ENCODE measurements at places on chromosomes 5 and 9. TPM values are rescaled to one million over a fixed set of nuclear protein-coding genes. Genes with fewer than 3 reads are reported as not detected.

DOCK2 gene
- total RNA-seq: 7.6 TPM

ADGRD2 gene
- not detected for total RNA-seq

FBP1 gene
- 39.9 TPM for total RNA-seq

EQTN gene
- total RNA-seq: not detected

FOXD4 gene
- total RNA-seq: 0.99 TPM

C9 gene
- total RNA-seq: not detected

GRCh38 chr5:68353605-68354004 lies 138.0 kb downstream of the PIK3R1 start:
- no peak for DNase-seq

DNA sequence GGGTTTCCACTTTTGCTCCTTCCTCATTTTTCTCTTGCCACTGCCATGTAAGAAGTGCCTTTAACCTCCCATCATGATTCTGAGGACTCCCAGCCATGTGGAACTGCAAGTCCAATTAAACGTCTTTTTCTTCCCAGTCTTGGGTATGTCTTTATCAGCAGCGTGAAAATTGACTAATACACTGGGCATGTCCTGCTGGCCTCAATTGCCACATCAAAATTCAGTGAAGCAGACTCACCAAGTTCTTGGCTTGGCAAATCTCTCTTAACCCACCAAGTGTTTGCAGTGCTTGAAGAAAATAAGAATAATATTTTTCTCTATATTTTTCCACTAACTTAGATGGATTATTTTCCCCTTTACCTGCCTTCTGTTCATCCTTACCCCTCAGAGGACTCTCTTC lies 212.0 kb downstream of the BRINP1 start:
- DNase-seq: no peak

DNA sequence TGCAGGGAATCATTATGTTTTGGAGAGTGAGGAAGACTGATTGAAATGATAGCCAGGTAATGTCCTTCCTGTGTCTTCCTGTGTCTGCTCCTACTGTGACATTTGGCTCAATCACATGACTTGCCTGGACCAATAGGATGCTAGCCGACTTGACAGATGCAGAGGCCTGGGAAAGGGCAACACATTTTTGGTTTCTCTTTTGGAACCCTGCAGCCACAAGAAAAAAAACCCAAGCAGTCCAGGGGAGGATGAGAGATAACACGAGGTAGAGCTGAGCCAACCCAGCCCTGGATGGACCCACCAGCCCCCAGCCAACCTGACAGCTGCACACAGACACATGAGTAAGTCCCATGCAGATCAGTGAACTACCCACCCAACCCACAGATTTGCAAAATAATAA lies 256.1 kb upstream of the SMARCA2 start:
- no peak for DNase-seq

DNA sequence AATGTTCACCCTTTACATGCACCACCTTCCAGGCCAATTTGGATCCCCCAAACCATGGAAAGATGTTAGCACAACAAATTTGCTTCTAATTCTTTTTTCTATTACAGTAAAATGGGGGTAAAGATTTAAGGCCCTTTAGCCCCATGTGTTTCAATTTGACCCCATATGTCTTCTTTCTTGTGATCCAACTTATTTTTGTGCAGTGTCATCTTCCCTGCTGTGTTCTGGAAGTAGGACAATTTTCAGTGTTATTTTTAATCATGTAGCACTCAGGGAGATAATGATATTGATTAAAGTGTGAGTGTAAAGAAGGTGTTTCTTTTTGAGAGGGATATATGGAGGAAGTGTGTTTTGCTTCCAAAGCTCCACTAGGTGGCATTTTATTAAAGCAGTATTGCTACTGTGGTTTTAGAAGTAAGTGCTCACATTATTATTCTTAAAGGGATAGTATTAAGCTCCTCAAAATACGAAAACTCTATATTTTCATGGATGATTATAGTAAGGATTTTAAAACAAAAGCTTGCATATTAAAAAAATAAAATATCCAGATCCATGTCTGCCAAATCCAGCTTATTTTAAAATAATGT lies 118.7 kb upstream of the ATP10B start:
- DNase-seq: no peak

GRCh38 chr9:16278326-16278999 lies 592.0 kb downstream of the BNC2 start:
- DNase-seq: no peak

DNA sequence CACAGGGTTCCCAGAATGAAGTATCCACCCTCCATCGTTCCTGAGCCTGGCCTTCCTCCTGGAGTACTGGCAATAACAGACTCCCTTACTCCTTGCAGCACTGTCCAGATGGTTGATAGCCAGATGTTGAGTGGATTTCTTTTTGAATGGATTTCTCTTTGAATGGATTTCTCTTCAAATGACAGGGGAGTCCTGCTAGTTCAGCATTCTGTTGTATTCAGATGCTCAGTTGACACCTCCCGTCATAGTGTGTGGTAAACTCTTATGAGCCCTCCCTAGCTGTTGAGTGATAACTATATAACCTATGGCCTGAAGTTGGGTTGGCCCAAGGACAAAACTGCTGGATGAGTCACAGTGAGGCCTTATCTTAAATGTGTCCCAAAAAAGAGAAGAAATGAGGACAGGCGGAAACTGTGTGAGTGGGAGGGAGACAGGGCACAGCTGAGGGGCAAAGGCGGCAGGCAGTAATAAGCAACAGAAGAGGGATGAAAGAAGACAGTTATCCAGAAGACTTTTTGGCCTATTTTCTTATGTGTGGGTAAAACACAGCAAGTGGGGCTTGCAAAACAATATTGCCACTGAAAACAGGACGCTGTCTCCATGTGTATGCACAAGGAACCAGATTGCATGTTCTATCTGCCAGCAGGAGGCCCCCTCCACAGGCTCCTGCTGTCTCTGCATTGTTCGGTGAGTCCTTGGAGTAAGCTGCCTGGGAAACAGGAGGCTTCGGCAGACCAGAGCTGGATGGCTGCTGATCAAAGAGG lies 209.5 kb upstream of the S1PR3 start:
- DNase-seq: no peak

- no peak for DNase-seq
Measured at GRCh38 chr5:172140866-172141265, 47.2 kb downstream of the STK10 start.

GRCh38 chr5:75656311-75657003 lies 45.2 kb downstream of the ANKDD1B start:
- DNase-seq: peak; percentile 54

DNA sequence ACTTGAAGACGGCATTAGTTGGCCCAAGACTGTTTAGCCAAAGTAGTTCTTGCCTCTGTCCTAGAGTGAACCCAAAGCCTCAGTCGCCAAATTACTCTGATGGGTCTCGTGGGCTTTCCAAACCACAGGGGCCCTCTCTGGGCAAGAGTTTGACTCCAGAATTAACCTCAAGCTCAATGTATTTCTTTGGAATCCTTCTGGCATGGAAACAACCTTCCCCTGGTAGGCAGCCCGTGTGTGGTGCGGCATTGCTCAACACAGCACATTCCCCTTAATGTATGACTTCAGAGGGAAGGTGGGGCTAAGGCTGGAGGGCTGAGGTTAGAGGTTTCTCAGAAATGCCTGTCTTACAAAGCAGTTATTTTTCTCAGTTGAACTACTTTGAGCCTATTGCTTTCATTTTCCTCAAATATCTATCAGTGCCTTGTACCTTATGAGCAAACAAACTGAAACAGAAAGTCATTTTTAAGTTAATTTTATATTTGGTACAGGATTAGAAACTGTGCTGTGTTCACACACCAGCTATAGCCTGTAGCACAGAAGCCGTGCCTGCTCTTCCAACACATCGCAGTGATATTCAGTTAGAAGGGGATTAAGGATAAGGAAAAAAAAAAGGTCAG lies 123.9 kb upstream of the HAPLN1 start:
- no peak for DNase-seq

DNA sequence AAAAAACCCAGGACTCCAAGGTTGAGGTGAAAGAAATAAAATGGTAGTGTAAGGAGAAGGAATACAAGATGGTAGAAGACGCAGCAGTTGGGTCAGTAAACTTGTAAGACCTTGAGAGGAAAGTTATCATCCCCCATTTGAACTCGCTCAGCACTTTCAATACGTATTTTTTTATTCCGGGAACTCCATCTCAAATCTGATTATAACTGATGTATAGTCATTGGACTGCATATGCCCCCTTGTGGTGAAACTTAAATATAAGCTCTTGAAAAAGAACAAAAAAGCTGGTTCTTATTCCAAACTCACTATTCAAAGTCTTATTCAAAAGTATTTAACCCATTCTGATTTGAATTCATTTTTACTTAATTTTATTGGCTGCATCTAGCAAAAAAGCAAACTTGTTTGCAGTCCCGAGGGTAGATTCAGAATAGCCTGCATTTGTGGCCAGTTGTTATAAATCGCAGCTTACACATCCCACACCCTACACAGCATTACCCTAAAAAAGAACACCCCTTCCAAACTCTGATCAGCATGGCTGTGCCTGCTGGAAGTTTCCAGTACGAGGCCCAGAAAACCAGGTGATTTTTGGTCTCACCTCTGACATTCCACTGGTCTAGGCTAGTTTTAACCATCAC lies 118.0 kb downstream of the ESM1 start:
- DNase-seq: no peak

DNA sequence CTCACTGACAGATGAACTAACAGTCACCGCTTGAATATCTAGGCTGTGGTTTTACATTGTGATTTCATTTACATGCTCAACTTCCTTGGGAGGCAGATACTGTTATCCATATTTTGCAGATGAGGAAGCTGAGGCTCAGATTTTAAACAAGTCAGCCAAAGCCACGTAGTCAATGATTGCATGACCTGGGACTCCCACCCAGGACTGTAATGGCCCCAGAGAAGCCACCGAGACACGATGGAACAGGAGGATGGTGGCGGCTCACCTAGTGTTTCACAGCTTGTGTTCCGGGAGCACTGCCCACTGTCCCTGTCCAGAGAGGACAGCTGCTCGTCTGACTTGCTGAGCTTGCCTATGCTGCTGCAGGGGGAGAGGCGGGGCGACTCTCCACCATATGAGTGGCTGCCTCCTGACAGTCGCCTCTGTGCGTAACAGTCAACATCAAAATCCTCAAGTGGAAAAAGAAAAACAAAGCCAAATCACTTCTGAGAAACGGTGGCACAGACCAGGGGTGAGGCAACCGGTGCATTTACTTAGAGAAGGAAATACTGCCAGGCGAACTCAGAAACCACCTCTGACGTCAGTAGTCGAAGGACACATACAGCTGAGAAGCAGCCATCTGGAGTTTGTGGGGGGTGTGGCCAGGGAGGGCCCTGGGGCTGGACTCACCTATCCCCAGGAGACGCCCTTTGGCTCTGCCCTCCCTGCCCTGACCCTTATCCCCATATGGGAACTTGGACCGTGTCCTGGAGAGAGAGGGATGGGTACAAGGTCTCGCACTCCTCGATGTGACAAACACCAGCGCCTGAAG lies 82.5 kb downstream of the PRRT1B start:
- peak; percentile 97 for DNase-seq

GRCh38 chr9:130833031-130833990 lies 1.7 kb upstream of the ABL1 start:
- no peak for DNase-seq

DNA sequence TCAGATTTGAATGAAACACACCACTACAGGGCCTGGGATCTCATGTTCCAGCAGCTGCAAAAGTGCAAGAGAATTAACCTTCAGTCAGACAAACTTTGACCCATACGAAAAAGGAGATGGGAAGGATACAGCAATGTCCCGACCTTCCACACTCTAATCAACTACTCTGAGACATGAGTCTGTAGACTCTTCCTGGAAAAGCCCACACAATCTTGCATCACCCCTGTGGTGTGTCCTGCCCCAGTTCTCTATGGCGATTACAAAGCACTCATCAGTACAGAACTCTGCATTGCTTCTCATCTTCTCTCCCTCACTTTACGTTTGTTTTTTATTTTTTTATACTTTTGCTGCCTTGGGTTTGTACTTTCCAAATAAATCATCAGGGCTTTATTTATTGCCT lies 241.0 kb upstream of the KIF2A start:
- no peak for DNase-seq

DNA sequence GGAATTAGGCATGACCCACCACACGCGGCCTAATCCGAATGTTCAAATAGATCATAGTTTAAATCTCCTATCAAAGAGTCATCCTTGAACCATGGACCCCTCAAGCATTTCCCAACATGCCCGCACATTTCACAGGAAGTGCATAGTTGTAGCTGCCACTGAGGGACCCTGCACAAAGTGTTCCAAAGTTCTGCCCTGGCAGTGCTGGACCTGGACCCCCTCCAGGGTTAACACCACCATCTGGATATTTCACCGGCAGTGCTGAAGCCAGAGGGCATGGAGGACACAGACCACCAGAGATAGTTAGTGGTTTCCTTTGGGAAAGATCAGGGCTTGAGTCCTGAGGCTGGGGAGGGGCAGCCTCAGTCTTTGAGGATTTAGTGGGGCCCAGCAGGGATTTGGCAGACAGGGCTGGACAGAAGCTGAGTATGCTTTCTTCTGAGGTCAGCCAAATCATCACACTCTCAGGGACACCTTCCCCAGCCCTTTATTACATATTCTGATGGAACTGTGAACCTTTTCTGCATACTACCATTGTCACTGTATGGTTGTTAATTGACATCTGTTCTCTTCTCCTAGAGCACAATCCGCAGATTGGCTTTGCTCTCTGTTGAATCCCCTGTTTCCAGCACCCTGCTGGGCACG lies 143.6 kb upstream of the EFNA5 start:
- DNase-seq: no peak

- no peak for DNase-seq
Measured at GRCh38 chr5:167863883-167864282, 427.6 kb upstream of the WWC1 start.

DNA sequence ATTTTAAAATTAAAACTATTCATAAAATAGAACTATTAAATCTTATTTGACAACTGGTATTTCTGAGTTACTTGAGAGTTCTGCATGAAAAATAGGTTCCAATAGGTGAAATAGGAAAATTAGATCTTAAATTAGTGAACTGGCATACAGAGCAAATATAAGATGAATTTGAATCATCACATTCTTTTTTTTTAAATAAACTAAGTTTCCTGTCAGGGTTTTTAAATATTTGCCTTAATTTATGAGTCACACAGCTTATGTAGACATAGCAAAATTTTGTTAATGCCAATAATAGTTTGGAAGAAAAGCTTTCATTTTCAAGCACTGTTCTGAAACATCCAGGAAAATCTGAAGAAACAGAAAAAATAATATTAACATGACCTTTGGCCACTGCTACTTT lies 311.7 kb upstream of the HAPLN1 start:
- no peak for DNase-seq

Data from body of pancreas (tissue), 4 donors.